Diencephalon (tissue), 1 donor: ENCODE measurements at places on chromosomes 5 and 9. TPM values are rescaled to one million over a fixed set of nuclear protein-coding genes. Genes with fewer than 3 reads are reported as not detected.

Gene TMEM245
- 88.6 TPM for total RNA-seq

Gene OMD
- 1.6 TPM for total RNA-seq

Gene PCDHB11
- total RNA-seq: 14.8 TPM

Gene SLC34A1
- total RNA-seq: not detected

Gene CYSTM1
- 9.5 TPM for total RNA-seq

Gene GPR21
- 14.3 TPM for total RNA-seq

Gene TNFSF15
- total RNA-seq: 0.23 TPM

Gene SYK
- total RNA-seq: 4.2 TPM

Gene SPEF2
- total RNA-seq: 27.5 TPM

Gene FBXO10
- 13.6 TPM for total RNA-seq

Gene SEMA5A
- total RNA-seq: 47.5 TPM

Gene FABP6
- total RNA-seq: 14.8 TPM

Gene TLR4
- total RNA-seq: 10.6 TPM

Gene SARDH
- total RNA-seq: 4.2 TPM

Gene NEUROG1
- not detected for total RNA-seq

Gene RPL12
- total RNA-seq: 725 TPM

Gene PMPCA
- total RNA-seq: 32.5 TPM

Gene PRDM9
- not detected for total RNA-seq

Gene SRA1
- total RNA-seq: 23.8 TPM

Gene SOHLH1
- total RNA-seq: not detected

Gene SEC24A
- total RNA-seq: 26.1 TPM

Gene FOXI1
- total RNA-seq: not detected

Gene PRR16
- total RNA-seq: 6.5 TPM

Gene GFI1B
- 0.23 TPM for total RNA-seq

Gene SPATA31C1
- not detected for total RNA-seq

Gene SPINK13
- not detected for total RNA-seq

Gene C5orf52
- not detected for total RNA-seq

Gene SLCO6A1
- not detected for total RNA-seq

Gene KCTD16
- total RNA-seq: 51.0 TPM

Gene OGN
- 11.8 TPM for total RNA-seq

Gene LCN1
- not detected for total RNA-seq

Gene SPATA24
- 8.5 TPM for total RNA-seq

Gene MYOT
- total RNA-seq: 1.8 TPM

Gene ALAD
- 16.4 TPM for total RNA-seq
